ENCODE measurements at places on chromosomes 12 and 14.

DNA sequence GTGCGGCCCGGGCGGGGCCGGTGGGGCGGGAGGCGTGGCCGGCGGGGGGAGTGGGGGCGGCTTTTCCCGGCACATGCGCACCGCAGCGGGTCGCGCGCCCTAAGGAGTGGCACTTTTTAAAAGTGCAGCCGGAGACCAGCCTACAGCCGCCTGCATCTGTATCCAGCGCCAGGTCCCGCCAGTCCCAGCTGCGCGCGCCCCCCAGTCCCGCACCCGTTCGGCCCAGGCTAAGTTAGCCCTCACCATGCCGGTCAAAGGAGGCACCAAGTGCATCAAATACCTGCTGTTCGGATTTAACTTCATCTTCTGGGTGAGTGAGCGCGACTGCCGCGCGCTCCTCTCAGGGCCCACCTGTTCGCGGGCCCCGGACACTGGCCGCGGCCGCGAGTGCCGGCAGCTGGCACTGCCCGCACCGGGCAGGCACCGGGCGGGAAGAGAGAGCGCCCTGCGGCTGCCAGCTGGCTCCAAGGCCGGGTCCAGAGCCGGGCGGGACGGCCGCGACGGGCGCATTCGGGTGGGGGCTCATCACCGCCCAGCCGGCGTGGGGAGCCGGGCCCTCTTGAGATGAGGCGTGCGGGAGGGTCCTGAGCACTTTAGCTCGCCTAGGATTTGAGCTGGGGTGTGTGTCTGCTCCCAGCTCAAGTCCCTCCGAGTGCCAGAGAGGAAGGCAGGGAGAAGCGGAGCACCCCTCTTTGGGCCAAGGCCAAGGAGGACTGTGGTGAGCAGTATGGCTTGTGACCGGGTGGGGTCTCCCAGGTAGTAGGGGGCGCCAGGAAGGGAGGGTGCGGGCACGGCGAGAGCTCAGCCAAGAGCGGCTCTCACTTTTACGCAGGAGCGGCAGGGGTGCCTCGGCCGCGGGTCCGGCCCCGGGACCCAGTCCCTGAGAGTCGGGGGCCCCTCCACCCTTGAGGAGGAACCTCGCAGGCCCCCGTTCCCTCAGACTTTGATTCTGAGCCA, at the start of gene CD9:
Gene CD9, plus strand, starts transcription at position 145 of the 957 bp plus-strand sequence. Its CDS starts 100 bp downstream, at position 245.
- no peak for DNase-seq

DNA sequence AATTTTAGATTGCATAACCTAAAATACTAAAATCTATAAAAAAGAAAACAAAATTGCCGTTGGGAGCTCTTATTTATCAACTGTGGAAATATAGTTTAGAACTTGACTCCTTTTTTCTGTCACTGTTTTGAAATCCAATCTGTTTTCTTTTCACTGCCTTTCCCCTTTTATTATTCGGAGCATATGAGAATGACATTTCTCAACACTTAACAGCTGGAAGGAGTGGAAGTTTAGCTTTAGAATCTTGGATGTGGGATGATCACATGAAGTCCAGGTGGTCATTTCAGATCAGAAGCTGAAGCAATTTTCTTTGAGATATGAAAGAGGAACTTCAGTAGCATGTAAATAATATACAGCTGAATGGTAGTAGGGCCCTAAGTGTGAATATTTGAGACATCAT, 16.7 kb downstream of the TRHDE start:
- DNase-seq: no peak

- DNase-seq: no peak
These were observed 13.8 kb upstream of the METAP2 start for GRCh38 chr12:95460105-95460504.

GRCh38 chr14:78904094-78904493, 733.9 kb downstream of the NRXN3 start:
- no peak for DNase-seq

GRCh38 chr12:69055280-69055679, 122.3 kb upstream of the CPM start:
- DNase-seq: no peak

DNA sequence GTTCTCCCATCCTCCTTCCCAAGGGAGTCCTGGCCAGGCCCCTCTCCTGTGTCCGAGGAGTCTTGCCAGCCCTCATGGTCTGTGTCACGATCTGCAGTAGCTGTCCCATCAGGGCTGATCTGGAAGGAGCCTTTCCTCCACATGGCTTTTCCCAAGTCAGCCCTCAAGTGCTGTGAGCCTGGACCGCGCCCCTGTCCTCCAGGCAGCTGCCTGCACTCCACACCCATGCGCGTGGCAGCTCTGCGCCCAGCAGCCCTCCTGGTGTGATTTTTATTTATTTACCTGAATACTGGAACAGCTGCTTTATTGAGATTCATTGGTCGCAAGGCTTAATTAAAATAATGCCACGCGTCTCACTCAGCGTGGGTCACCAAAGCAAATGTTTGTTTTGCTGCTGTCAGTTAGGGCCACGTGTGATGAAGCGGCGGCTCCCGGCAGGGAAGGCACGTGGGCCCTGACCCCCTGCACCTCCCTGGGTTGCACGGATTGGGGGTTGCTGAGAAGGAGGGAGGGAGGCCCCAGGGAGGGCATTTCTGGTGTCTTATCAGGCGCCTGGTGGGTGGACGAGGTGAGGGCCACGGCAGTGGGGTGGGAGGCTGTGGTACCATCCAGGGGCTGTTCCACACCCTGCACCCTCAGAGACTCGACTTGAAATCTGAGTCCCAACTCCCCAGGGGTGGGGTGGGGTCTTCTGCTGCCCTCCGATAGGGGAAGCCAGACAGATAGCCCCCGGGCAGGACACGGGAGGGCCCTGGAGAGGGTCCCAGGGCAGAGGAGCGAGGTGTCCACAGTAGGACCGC, 206.3 kb upstream of the C14orf180 start:
- DNase-seq: no peak

- peak; percentile 78 for DNase-seq
These were observed 747 bp downstream of the IRF2BPL start for GRCh38 chr14:77027538-77028383.

DNA sequence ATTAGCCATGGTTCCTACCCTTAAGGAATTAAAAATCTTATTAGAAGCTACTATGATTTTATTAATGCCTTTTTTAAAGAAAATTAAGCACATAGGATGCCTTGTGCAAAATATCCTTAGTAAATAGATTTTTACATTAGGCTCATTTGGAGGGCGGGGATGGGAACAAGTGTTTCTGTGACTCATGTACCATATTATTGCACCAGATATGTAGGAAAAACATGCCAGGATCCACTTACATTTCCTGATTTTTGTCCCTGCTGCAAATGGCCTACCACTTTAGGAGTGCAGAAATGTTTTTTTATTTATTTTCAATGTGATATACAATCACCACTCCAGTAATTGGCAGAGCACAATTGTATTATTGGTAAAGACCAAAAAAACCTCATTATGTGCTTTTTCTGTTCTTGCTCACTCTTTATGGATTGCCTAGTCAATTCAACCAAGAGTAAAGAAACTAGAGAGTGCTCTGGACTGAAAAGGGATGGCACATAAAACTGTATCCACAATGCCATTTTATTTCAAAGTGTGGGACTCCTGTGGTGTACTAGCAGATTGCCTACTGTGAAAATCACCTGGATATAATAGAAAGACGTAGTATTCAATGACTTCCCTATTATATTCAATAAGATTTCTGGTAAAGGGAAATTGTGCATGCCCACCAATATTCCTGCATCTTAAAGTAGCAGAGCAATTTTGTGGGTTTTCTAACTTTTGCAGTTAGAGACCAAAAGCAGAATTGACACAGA, 86.9 kb downstream of the ANO6 start:
- DNase-seq: no peak

- no peak for DNase-seq
These were observed 22.9 kb downstream of the ANKRD9 start for GRCh38 chr14:102486513-102487203.

- DNase-seq: no peak
These were observed 54.7 kb downstream of the SLC6A12 start for GRCh38 chr12:159156-159782.

DNA sequence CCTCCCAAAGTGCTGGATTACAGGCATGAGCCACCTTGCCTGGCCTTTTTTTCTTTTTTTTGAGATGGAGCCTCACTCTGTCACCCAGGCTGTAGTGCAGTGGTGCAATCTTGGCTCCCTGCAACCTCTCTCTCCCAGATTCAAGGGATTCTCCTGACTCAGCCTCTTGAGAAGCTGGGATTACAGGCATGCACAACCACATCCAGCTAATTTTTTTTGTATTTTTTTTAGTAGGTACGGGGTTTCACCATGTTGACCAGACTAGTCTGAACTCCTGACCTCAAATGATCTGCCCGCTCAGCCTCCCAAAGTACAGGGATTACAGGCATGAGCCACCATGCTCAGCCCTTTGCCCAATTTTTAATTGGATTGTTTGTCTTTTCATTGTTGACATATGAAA, 58.0 kb downstream of the SINHCAF start:
- peak; percentile 6 for DNase-seq

DNA sequence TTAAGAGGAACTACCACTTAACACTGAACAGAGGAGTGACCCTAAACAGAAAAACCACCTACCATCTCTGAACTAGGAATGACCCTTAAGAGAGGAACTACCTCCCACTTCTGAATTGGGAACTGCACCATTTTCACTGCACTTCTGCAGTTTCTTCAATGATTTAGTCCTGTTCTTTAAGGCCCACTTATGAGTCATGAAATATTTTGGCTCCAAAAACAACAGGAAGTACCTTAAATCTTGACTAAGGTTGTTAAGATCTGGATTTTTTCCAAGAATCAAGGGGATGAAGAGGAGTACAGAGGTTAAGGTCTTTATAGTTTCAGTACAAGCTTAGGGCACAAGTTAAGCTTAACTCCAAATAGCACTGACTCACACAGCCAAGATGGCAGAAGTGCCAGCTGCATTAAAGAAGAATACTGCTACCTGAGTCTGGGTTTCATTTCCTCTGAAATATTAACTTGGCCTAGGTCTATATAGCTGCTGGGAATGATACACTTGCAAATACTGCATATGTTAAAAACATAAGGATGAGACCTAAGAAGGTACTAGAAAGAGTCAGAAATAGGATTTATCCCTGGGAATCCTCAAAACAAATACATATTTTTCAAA, 4.2 kb downstream of the NPC2 start:
- peak; percentile 69 for DNase-seq

GRCh38 chr14:89750281-89750755, 204.2 kb downstream of the EFCAB11 start:
- no peak for DNase-seq

GRCh38 chr14:89767861-89768268, 186.7 kb downstream of the EFCAB11 start:
- peak; percentile 56 for DNase-seq

DNA sequence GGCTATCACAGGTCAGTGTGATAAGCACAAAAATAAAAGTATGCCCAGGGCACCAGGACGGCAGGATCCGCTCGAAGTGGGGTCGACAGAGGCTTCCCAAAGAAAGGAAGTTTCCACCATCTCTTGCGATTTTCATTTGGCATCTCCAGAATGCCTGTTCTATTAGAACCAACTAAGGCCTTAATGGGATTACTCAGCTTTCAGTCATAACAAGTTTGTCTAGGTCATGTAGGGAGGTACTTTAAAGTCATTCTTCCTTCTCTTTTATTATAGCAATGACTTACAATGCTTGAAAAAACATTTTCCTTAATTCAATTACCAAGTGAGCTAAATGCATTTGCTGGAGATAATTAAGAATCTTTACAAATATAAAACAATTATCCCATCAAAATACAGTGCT, 83.6 kb upstream of the DIO3 start:
- DNase-seq: no peak

DNA sequence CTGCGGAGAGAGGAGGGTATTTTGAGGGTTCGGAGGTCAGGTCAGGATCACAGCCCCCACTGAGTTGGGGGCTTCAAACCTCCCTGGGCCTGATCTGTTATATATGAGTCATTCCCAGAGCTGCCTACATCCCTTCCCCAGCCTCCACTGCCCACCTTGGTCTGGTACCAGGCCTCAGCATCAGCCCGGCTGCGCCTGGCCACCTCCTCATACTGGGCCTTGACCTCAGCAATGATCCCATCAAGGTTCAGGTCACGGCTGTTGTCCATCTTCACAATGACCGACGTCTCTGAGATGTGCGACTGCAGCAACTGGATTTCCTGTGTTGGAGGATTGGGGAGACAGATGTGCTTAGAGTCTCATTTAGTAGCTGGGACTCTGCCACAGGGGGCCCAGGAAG, 4.2 kb downstream of the KRT84 start:
- DNase-seq: no peak

All from fibroblast of skin of right quadriceps (primary cell).